Common myeloid progenitor, CD34-positive (primary cell): ENCODE measurements at places on chromosomes 3 and 15.
A peak's percentile ranks its signal among the peaks of the same experiment; 100 is the strongest.

DNA sequence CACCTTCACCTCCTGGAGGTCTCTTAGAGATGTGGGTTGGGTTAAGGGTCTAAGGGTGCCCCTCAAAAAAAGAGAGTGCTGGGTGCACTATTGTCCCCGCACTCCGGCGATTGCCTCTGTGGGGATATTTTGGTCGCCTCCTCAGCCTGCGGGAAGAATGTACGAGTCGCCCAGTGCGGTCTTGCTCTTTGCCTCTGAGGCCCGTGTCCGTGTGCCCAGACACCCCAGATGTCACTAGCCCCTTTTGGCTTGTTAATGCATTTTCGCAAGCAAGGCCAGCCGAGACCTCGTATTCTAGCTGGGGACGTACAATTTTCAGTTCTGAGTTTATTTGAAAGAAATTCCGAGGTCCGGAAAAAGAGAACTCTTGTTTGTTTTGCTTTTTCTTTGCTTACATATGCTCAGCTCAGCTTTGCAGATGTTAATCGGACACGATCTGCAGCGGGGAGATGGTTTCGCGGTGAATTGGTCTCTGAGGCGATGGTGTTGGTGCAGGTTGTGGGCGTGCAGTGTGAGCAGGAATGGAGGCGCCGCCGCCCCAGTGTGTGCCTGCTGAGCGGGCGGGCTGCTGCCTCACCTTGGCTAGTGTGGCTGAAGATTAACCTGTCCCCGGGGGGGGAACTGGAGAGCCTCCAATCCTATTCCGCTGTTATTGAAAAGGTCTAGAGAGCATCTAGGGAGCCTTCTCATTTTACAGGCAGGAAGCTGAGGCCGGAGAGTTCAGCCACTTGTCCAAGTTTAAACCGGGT is 1.4 kb downstream of the ST6GAL1 start:
- H3K4me1 ChIP-seq, result peaks cover 39% of the 10 kb centered on the region
- no peaks in the 10 kb centered on the region for H3K27me3 ChIP-seq
- peak overlapping the region; percentile 84 for H3K4me3 ChIP-seq
- peaks cover 13% of the 10 kb centered on the region for H3K36me3 ChIP-seq
- H3K27ac ChIP-seq, result peak overlapping the region; percentile 76
- DNase-seq, result no peak

- no peaks in the 10 kb centered on the region for H3K36me3 ChIP-seq
- no peak overlapping the region for H3K4me3 ChIP-seq
- H3K27ac ChIP-seq, result no peak overlapping the region
- H3K4me1 ChIP-seq, result peaks cover 3% of the 10 kb centered on the region
- DNase-seq, result no peak
- peaks cover 34% of the 10 kb centered on the region for H3K27me3 ChIP-seq
These were observed 36.6 kb downstream of the ATP2B2 start for GRCh38 chr3:10468613-10469354.

DNA sequence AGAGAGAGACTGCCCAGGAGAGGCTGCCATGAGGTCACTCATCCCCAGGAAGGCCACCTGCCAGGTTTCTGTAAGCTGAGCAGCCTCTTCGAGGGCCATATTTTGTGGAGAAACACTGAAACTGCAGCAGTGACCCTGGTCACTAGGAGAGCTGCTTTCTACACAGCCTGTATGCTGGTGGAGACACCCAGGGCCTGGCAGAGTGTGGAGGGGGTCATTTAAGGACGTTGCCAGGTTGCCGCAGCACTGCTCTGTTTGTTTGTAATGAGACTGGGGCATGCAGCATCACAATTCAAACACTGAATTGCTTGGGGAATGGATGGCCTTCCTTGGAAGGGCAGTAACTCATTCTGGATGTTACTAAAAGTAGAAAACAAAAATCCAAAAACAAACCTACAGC is 104.9 kb upstream of the TRIM42 start:
- H3K4me1 ChIP-seq, result no peaks in the 10 kb centered on the region
- H3K27me3 ChIP-seq, result no peaks in the 10 kb centered on the region
- no peaks in the 10 kb centered on the region for H3K36me3 ChIP-seq
- DNase-seq, result no peak

- DNase-seq, result peak; percentile 76
- H3K4me3 ChIP-seq, result no peak overlapping the region
- no peaks in the 10 kb centered on the region for H3K36me3 ChIP-seq
- H3K27me3 ChIP-seq, result no peaks in the 10 kb centered on the region
- no peak overlapping the region for H3K27ac ChIP-seq
These were observed 4.7 kb upstream of the RNF13 start for GRCh38 chr3:149808209-149808829.
